ENCODE measurements at places on chromosomes 7 and 10.

DNA sequence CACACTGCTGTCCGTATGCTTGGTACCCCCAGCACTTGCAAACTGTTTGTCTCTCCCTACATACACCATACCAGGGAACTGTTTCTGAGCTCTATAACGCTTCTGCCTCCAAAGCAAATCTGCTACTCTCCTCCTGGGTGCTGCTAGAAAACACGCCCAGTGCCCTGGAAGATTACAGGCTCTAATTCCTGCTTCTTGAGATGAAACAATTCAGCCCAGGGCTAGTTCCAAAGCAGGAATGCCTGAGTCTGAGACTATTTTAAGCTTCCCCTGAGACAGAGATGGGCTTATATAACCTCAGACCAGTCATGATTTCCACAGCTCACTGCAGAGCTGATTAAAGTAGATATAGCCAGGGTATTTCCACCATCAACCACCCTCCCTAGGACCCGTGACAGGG is 327.1 kb downstream of the GPR158 start:
- DNase-seq, result no peak

DNA sequence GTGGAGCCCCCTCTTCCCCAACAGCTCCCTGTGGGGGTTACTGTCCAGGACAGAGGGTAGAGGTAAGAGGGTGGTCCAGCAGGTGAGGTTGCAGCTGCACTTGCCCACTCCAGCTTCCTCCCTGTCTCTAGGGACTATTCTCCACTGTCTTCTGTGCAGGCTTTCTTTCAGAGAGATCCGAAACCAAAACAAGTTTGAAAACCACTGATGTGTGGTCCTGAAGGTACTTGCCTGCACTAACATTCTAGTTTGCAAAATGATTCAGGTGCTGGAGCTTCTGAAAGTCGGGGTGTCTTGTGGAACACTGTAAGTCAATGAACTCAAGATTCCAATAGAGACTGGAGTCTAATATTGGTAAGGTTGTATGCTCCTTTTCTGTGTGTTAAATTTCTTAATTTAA is 63.1 kb downstream of the BLNK start:
- DNase-seq, result no peak

- no peak for DNase-seq
These were observed 8.4 kb upstream of the HHEX start for GRCh38 chr10:92681306-92681834.

DNA sequence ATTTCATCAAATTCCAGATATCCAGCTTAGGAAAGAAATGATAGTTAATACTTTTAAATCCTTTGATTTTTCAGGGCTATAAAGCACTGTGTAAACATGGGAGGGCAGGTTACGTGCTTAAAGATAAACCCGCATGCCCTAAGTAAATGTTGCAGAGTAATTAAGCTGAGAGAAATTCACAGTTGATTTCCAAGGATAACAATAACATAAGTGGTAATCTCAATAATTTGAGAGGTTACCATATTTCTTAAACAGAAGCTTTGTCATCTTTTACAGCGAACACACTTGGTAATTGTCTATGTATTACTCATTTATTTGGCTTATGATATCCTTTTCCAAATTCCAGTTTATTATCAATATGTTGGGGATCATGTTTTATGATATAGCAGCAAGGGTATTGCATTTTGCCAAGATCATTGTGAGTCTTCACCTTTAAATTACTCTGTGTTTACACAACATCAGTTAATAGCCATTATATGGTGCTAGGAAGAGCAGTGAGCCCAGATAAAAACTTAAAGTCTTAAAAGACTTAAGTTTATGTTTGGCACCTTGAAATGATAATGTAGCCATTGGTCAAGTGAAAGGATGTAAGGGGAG is 15.4 kb downstream of the MGAM start:
- no peak for DNase-seq

DNA sequence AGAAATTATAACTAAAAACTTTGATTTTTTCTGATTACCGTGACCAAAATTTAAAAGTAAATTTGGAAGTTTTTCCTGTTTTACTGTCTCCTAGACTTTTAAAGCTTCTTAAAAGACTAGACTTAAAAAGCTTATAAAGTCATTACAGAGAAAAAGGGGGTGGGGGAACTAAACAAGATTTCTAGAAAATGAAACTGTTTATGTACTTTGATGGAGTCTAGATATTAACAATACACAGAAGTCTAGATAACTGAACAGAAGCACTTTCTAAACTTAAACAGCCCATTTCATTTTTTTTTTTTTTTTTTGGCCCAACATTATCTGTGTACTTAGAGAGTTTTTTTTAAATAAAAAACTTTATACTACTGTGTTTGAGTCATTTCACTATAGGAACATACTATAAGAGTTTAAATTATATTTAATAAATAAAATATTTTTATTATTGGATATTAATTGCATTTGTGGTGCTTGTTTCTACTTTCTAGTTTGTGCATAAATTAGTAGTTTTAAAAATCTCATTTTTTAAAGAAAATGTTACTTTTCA is 98.5 kb downstream of the PHTF2 start:
- no peak for DNase-seq

- DNase-seq, result no peak
These were observed 99.3 kb downstream of the PPP1R3A start for GRCh38 chr7:113819474-113819873.

- no peak for DNase-seq
These were observed 691.3 kb downstream of the SORCS1 start for GRCh38 chr10:106473129-106473685.

DNA sequence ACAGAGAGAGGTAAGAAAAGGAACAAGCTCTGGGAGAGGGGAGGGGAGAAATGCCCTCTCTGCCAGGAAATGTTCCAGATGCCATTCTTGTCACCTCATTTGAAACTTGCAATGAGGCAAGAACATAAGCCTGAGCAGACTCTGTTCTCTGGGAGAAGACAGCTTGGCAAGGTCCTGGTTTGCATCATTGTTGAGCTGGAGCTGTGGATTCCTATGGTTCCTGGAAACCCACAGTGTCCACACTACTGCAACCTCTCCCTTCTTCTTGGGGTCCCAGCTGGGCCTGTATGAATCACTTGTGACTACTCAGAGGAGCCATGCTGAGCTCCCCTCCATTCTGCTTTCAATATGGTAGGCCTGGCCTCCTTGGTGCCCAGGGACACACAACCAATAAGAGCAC is 60.8 kb upstream of the HECTD2 start:
- no peak for DNase-seq

DNA sequence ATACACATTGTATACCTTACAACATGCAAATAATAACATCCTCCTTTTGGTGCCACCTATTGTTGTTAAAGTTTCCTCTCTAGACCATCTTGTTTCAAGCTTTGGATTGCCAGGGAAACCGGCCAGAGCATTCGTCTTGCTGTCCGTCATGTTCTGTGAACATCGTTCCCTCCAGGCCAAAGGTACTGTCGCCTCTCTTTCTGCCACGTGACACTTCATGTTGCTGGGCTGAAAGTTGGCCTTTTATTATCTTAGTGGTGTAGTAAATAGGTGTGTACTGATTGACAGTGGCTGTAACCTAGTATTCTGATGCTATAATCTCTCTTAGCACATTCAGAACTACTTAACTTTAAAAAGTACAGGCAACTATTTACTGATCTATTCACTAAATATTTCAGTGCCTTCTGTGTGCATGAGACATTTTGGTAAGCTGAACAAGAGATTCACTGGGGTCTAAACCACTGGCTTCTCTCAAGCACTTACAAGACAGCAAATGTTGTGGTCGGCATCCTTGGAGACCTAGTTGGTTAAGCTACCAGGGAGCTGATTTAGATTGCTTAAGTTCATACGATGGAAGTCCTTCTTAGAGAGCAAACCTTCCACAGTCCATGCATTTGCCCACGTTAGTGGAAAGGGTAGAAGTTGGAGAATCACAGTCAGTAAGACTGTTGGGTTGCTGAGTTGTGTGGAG is 52.4 kb downstream of the SHH start:
- DNase-seq, result no peak

DNA sequence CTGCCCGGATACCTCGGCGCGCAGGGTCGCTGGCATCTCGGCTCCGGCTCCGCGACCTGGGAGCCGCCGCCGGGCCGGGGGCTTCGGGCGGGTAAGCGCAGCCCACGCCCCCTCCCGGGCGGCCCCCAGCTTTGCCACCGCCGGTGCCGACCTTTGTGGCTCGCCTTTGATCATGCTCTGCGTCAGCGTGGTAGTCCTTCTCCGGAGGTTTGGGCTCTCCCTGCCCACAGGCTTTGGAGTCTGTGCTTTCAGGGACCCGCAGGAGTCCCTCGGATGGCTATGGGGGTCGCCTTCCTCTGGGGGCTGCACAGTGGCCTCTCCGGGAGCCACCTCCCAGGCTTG is 7.3 kb downstream of the ATP6V1F start:
- DNase-seq, result no peak

DNA sequence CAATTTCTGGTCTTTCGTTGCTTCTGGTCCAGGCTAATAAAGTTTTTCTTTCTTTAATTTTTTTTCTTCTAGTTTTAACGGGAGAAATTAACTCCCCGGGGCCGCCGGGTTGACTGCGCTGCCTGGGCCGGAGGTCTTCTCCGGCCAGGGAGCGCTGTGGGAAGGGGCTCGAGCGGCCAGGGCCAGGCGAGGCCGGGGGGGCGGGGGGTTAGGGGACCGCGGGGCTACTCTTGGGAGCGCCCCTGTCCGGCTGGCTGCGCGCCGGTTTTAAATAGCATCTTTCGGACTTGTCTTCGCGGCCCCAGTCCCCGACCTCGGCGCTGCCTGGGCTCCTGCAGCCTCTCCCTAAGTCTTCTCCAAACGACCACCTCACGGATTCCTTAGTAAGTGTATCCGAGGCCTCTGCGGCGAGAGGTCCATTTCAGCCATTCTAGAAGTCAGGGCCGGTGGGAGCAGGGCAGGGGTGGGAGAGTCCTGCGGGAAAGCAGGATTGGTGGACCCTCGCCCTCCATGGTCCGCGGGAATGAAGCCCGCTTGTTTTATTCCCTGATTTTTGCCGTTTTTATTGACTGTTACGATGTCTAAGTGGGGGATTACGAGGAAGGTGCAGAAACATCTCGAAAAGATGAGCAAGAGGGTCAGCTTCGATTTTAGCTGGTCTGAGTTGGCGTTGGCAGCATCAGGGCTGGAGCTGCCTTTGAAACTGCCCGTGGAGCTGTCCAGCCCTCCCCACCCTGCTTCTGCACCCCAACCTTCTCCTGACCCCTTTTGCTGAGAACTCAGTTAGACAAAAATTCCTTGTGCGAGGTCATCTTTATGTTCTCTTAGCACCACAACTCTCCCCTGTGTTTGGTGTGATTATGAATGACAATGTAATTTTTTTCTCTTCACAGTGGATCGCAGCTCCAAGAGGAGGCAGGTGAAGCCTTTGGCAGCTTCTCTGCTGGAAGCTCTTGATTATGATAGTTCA is 555 bp downstream of the PHF14 start:
- DNase-seq, result no peak

GRCh38 chr10:123408660-123409059 is 254.5 kb downstream of the BUB3 start:
- no peak for DNase-seq

- DNase-seq, result no peak
These were observed 158.9 kb downstream of the CDK14 start for GRCh38 chr7:90755041-90755440.

GRCh38 chr10:50579491-50580261 is 44.1 kb downstream of the SGMS1 start:
- no peak for DNase-seq

DNA sequence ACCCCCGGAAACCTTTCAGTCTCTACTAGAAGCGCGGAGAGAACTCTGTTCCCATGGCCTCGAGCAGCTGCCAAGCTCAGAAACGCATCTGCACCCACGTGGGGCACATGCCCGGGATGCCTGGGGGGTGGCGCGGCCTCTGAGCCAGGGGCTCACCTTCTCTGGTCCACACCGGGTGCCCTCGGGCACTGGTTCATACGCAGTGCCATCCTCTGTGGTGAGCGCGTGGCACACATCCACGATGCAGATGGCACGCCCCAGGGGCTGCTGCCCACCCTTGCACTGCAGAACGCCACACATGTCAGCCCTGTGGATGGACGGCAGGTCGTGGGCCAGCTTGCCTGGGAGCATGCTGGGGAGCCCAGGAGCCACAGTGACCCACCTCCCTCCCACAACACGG is 6.5 kb downstream of the ADAM8 start:
- no peak for DNase-seq

DNA sequence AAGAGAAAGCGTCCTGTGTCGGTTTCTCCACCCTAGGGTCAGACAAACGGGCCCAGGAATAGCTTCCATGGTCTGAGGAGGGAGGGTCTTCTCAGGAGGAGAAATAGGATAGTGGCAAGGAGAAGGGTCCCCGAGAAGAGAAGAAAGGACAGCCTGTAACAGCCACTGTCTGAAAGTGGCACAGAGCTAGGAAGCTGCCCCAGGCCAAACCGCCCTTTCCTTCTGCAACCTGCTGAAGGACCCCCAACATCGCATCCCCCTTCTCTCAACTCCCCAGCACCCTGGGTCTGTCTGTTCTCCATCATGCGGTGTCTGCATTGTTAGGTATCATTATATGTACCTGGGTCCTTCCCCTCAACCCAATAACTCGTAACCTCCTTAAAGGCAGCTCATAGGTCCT is 47.1 kb downstream of the COL17A1 start:
- no peak for DNase-seq

- no peak for DNase-seq
These were observed 577.2 kb upstream of the PCDH15 start for GRCh38 chr10:55378196-55378595.

GRCh38 chr10:3868271-3868664 is 83.3 kb upstream of the KLF6 start:
- DNase-seq, result no peak

DNA sequence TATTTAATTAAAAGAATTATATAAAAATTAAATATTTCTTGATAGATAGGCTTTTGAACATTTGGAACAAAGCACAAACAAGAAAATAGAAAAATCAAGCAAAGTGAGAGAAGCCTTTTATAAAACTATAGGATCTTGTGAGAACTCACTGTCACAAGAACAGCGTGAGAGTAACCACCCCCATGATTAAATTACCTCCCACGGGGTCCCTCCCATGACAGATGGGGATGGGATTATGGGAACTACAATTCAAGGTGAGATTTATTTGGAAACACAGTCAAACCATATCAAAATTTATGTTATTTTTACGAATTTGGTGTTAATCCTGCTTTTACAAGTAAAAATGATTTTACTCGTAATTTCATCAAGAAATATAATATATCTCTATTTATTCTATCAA is 1136.1 kb upstream of the POT1 start:
- no peak for DNase-seq

GRCh38 chr10:63210611-63211196 is 77.6 kb downstream of the NRBF2 start:
- no peak for DNase-seq

Measured in stimulated activated CD4-positive, alpha-beta T cell treated with anti-CD3 and anti-CD28 coated beads, Interleukin-1b, Interleukin-23, amount 100 ng/mL, for 24 hours (primary cell).